ENCODE measurements at places on chromosomes 3 and 15.

DNA sequence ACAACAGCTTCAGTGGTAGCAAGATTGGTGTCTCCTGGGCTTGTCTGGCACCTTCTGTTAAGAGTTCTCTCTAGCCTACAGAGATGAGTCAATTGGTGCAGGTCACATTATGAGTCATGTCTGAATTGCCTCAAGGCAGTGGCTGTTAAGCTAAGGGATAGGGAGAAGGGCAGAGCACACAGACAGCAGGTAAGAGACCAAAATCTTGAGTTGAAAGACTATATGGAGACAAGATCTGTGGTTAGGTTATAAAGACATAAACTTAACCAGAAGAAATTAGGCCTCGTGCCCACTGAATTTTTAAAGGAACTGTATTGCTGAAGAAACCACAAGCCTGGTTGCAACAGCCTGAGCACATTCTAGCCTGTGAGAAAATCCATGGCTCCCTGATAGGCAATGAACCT lies 19.2 kb upstream of the KPNA1 start:
- no peak for DNase-seq

DNA sequence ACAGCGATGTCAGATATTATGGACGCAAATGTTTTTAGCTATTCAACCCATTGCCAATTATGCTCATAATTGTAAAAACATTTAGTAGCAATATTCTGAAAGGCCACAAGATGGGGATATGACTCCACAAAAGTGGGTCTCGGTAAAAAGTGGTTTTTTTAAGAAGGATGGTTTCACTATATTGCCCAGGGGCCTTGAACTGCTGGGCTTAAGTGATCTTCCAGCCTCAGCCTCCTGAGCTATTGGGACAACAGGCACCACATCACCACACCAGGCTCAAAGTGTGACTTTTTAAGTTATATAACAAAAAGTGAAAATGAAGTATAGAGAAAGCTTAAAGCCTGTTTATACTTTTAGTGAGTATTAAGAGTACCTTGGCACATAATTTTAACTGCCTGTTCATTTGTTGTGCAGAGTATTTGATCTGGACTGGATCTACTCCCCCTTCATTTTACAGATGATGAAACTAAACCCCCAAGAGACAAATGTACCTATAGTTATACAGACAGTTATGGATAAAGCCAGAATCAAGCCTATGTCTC lies 9.4 kb downstream of the NAA50 start:
- no peak for DNase-seq

DNA sequence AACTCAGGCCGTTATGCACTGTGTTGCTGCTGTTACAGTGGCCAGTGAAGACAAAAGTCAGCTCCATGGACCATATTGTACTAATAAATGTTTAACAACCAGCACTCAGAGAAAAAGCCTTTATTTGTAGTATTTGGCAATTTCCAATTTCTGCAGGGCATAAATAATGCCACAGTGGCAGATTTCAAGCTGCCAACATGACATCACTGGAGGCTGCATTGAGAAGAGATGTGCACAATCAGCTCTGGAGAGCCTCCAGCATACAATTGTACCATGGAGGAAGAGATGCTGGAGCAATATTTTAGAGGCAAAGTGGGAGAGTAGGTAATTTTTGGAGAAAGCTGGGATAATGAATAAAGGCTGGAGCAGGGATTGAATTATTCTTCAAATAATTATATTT lies 9.7 kb upstream of the ALCAM start:
- DNase-seq: no peak

GRCh38 chr3:148202386-148202785 lies 495.3 kb upstream of the AGTR1 start:
- DNase-seq: no peak

DNA sequence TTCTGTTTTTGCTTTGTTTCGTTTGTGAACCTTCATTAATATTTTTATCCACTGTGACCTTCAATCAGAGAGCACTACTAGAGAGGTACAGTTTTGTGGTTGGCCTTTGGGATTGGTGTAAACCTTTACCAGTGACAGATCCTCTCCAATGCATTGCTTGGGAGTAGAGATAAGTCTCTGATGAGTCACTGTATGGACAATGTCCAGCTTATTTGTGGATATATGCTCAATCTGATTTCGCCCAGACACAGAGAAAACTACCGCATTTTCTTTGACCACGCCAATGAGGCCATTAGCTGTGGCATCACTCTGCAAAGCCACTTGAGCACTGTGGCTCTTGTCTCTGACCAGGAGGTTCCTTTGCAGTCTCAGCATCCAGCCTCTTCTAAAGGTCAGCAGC lies 964.7 kb downstream of the TUSC7 start:
- DNase-seq: no peak

DNA sequence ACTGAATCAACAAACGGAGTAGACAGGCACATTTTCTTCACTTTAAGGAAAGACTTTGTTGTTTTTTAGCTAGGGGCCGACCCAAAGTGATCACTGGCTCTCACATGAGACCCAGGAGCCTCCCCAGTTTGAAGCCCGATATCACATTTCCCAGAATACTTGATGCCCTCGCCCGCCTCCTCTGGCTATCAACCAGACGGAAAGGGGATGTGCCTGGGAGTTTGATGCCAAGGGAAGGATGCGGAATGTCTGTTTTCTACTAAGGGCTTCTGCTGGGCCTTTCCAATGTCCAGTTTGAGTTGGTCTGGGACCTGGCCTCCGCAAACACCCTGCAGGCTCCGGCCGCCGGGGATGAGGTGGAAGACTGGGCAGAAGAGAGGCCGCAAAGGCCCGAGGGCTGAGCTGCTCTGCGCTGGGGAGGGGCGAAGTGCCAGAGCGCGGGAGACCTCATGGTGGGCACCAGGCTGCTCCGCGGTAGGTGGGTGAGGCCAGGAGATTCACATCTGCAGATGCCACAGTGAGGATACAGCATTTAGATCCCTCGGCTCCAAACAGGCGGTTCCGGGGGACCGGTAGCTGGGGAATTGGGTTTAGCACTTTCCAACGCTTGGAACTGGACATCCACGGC lies 491 bp upstream of the ZNF774 start:
- no peak for DNase-seq

DNA sequence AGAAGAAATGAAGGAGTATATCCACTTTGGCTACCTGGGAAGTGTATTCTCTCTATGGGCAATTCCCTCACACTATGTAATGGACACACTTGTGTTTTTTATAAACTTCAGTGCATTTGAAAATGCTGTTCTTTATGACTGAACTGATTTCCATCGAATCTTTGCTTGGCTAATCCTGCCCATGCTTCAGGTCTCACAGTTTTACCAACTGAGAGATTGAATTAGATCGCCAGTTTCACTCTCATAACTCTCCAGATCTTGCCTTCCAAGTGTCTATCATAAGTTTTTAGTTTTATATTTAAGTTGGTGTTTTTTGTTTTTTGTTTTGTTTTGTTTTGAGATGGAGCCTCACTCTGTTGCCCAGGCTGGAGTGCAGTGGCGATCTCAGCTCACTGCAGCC lies 73.5 kb upstream of the MBNL1 start:
- DNase-seq: no peak

GRCh38 chr15:57458356-57458781 lies 82.1 kb downstream of the CGNL1 start:
- DNase-seq: no peak

GRCh38 chr3:52281981-52282801 lies 3.7 kb upstream of the WDR82 start:
- DNase-seq: peak; percentile 18

DNA sequence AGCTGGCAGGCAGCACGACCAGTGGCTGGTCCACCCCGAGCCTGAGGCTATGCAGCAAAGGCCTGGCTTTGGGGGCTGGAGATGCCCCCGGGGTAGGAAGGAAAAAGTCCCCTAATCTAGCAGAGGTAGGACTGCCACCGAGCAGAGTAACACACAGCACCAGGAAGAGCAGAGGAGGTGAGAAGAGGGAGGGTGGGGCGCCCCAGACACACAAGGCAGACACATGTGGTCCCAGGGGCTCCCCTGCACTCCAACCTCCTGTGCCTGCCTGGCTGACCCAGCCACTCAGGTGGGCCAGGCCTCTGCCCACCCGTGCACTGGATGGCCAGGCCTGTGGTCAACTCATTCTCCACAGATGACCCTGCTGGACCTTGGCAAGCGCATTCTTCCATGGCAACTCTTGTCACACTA lies 112.4 kb downstream of the ADCY5 start:
- DNase-seq: no peak

DNA sequence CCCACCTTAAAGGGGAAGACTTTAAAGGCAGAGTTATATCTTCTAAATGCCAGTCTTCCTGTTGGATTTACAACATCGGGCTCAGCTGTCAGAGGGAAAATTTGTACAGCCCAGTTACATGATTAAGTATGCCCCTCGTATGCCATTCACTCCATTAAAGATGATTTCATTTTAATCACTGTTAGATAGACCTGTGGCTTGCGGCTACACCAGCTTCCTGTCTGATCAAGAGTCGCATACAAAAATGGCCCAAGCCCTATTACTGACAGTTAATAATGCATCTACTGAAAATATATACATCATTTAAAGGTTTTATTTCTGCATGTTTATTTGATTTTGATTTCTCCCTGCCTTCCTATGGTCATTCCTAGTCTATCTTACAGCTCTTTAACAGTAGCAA lies 7.1 kb downstream of the EIF4E3 start:
- no peak for DNase-seq

GRCh38 chr15:75063338-75063737 lies 39.9 kb downstream of the PPCDC start:
- no peak for DNase-seq

DNA sequence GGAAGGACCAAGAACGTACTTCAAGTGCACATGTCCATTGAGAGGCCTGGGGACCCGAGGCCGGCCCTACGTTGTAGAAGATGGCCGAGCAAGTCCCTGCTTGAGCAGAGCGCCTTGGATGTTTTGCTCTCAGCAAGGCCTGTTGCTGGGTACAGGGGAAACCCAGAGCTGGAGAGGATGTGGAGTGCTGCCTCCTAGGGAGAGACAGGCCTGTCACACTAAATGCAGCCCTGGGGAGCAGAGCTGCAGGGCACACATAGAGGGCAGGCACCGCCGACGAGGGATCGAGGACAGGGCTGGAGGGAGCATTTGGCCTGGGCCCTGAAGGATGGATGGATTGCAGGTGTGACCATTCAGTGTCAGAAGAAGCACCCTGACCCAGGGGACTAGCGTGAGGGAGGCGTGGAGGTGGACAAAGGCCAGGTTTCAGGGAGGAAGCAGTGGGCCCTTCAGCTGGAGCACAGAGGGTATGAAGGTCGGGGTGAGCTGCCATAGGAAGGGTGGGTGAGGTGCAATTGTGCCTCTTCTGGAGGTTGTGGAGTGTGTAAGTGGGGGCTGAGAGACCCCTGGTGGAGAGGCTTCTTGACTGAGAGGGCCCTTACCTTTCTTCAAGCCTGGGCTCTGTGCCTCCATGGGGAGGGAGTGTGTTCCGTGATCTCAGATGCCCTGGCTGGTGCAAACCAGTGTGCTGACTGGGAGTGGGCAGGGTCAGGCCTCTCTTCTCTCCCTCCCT lies 142.4 kb downstream of the CHDH start:
- no peak for DNase-seq

DNA sequence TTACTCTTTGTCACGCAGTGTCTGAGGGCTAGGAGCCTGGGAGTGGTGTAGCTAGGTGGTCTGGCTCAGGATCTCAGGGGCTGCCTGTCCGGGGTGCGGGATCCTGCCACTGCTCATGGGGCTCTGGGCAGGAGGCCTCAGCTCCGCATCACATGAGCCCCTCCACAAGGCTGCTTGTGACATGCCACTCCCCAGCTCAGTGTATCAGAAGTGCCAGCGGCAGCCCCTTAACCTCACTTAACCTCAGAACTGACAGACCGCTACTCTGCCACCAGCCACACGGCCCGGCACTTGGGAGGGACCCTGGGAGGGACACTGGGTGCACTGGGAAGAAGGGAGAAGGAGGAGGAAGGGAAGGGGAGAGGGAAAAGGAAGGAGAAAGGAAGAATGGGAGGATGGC lies 87.9 kb downstream of the FBLN2 start:
- no peak for DNase-seq

DNA sequence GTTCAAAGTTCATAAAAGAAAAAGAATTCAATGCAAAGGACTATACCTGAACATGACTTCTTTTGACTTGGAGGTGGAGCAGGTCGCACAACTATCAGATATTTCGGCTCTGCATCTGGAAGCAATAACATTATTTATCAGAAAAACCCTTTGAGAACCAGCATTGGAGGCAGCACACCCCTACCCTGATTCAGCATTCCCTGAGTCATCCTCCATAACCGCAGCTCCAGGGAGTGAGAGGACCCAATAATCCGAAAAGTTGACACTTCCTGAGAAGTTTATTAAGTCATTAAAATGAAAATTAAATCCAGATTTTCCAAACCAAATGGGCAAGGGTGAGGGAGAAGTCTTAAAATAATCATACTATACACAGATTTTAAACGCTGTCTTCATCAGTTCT lies 90.6 kb downstream of the ABI3BP start:
- no peak for DNase-seq

GRCh38 chr3:50442945-50443579 lies 60.4 kb downstream of the CACNA2D2 start:
- no peak for DNase-seq

- no peak for DNase-seq
Measured at GRCh38 chr15:68843425-68844311, 23.0 kb upstream of the ANP32A start.

GRCh38 chr15:68983961-68984481 lies 30.5 kb upstream of the NOX5 start:
- no peak for DNase-seq

DNA sequence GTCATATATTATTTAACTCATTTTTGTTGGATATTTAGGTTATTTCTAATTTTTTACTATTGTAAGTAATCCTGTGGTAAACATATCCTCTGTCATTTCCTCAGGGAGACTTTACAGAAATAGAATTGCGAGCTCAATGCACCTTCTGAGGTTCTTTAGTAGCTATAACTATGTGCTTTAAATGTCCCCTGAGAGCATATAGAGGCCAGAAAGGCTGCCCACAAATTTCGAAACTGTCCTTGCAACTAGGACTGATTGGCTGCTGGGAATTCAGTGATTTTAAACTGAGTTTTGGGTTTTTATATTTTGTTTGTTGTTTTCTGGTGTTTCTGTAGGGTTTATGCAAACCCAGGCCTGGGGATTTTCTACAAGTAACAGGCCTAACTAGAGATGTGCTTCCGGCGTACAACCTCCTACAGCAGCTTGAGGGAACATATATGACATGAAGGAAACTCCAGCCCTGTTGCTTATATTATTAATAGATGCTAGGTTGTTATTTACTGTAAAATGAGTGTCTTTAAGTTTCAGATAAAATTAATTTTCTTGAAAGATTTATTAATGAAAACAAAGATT lies 29.1 kb upstream of the P4HTM start:
- DNase-seq: no peak

- no peak for DNase-seq
Measured at GRCh38 chr3:120839120-120839519, 68.9 kb upstream of the STXBP5L start.
